ENCODE measurements at places on chromosomes 7 and 10.

GRCh38 chr7:84207025-84207424 is 12.4 kb upstream of the SEMA3A start:
- DNase-seq: no peak

DNA sequence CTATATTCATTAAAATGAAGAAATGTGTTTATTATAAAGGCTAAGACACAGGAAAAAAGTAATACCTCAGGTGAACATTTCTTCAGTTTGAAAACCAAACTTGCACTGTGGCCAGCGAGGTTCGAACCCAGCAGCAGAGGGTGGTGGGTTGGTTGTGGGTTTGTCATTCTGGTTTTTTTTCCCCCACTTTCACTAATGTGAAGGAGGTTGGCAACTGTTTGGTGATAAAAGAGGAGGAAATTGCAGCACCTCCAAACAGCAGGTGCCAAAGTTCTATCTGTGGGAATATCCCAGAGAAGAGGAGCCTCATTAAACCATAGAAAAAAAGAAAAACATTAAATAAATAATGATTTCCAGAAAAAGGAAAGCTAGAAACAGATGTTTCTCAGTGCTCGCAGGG is 36.6 kb upstream of the YAE1 start:
- DNase-seq: no peak

- no peak for DNase-seq
These were observed 315.9 kb downstream of the SNX13 start for GRCh38 chr7:17624379-17624778.

DNA sequence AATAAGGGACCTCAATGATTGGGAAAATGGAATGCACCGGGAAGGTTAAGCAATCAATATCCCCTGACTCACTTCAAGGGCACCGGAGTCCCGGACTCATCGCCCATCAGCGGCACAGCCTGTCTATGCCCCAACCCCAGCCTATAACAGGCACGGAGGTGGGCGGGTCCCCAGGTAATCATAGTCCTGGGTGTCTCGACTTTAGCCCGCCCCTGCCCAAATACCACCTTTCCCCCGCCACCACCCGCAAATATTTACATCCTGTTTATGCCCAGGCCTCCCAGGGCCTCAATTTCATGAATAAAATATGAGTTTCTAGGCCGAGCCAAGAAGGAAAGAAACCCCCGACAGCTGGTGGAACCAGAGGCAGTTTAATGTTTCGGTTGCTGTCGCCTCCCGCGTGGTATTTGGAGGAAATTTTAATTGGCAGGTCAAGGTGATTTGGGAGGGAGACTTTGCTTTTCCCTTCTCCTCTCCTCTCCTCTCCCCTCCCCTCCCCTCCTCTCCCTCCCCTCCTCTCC is 15.6 kb upstream of the RFC2 start:
- DNase-seq: peak; percentile 80

GRCh38 chr10:80452640-80453039 is 1.5 kb upstream of the TSPAN14 start:
- DNase-seq: no peak

DNA sequence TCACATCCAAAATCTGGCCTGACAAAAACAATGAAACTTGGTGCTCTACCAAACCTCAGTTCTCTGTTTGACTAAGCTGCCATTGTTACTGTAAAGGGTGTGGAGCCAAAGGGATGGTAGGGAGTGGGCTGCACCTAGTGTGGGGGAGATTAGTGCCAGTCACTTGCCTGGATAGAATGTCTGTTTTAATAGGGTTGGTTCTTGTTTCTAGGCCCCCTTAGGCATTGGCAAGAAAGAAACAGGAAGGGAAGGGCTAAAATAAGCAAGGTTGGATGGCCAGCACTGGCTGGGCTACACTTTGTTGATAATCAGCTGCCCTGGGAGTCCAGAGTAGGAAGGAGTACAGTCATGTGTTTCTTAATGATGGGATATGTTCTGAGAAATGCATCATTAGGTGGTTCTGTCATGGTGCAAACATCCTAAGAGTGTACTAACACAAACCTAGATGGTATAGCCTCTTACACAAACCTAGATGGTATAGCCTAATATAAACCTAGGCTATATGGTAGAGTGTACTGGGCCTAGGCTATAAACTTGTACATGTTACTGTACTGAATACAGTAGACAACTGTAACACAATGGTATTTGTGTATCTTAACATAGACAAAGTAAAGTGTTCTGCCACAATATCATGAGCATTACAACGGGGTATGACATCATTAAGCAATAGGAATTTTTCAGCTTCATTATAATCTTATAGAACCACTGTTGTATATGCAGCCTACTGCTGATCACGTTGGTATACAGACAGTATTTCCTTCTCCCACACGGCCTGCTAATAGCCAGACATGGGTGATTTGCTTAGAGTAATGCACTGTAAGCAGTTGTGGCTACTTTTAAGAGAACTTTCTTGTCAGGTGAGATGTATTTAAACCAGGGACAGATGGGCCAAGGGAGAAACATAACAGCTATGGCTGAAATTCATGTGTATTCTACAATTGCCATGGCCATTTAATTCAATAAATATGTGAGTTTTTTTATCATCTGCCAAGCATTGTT is 15.4 kb downstream of the BBIP1 start:
- DNase-seq: no peak

DNA sequence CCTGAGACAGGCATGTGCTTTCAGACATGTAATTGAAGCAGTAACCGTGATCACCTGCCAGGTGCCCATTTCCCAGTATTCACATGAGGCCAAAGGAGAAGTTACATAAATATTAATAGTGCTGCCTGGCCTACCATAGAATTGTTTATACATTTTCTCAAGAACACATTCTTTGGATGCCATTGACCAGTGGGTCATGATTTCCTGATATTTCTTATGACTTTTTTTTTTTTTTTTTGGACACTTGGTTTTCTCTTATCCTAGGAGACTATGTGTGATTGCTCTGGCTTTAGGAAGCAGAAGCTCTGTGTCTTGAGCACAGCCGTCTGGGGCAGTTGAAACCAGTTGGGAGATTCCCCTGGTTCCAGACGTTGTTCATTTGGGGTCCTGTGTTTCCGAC is 143.9 kb upstream of the NPS start:
- no peak for DNase-seq

DNA sequence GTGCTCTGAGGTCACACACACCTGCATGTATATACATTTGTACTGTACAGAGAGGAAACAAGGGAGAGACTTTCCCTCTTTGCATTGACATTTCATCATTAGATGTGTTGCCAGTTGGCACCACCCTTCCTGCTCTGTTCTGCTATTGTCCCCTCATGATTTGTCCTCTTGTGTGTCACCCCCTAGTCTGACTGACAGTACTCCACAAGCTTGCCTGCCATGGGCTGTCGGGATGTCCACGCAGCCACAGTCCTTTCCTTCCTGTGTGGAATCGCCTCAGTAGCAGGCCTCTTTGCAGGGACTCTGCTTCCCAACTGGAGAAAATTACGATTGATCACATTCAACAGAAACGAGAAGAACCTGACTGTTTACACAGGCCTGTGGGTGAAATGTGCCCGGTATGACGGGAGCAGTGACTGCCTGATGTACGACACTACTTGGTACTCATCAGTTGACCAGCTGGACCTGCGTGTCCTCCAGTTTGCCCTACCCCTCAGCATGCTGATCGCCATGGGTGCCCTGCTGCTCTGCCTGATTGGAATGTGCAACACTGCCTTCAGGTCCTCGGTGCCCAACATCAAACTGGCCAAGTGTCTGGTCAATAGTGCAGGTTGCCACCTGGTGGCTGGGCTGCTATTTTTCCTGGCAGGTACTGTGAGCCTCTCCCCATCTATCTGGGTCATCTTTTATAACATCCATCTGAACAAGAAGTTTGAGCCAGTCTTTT is 9.4 kb downstream of the CLDN12 start:
- no peak for DNase-seq

- no peak for DNase-seq
These were observed 48.8 kb downstream of the RALA start for GRCh38 chr7:39672176-39672575.

GRCh38 chr7:108455998-108456677 is at the start of gene NRCAM:
Gene NRCAM (minus strand): TSS chr7:108456436. CDS start chr7:108240064, 216,372 bp downstream.
- DNase-seq: peak; percentile 74

GRCh38 chr7:92784935-92785334 is 51.4 kb downstream of the CDK6 start:
- no peak for DNase-seq

DNA sequence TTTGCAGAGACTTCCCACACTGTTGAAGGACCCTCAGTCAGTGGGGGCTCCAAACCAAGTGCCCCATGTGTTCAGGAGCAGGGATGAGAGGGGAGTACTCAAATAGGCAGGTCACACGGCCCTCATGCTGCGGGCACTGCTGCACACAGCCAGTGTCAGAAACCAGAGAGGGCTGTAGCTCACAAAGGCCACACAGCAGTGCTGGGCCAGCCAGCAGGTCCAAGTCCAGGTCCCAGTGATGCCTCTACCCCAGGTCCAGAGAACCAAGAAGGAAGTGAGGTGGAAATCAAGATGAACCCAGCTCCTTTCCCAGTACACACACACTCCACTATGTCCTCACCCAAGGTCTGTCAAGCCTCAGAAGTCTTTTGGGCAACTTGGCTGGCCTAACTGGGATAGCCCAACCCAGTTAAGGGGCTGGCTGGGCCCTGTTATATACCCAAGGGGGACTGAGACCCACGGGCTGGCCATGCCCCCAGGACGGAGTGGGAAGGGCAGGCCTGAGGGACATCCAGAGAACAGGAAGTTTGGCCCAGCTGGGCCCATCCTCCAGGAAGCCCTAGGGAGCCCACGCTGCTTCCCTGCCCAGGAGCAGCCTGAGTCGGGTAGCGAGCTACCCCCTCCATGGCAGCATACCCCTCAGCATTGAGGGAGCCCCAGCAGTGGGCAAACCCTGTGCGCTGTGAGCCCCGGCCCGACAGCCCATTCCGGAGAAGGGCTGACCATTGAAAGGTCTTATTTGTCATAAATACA is 24.3 kb downstream of the GRID1 start:
- no peak for DNase-seq

GRCh38 chr7:101671371-101672356 is 42.6 kb upstream of the MYL10 start:
- DNase-seq: no peak

GRCh38 chr10:24912215-24912614 is 40.2 kb downstream of the PRTFDC1 start:
- DNase-seq: no peak

- no peak for DNase-seq
These were observed 21.5 kb downstream of the SH3PXD2A start for GRCh38 chr10:103833731-103834365.

- peak; percentile 46 for DNase-seq
These were observed 1.0 kb downstream of the CPED1 start for GRCh38 chr7:120989257-120990220.

DNA sequence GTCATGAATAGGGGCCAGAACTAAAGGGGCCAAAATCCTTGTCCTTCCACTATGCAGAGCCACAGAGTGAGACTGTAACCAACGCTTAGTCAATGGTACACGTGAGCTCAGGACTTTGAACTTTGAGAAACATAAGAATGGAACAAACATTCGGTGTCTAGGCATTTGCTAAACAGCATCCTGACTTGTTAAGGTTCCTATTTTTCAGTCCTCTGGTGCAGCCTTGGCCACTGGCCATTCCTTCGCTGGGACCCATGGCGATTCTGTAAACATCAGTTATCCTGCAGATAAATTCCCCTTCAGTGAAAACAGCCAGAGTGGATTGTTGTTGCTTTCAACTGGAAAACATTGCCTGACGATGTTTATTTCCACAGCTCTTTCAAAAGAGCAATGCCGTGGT is 266.8 kb downstream of the SORCS1 start:
- DNase-seq: no peak

GRCh38 chr7:55423891-55424290 is 58.8 kb downstream of the LANCL2 start:
- no peak for DNase-seq

DNA sequence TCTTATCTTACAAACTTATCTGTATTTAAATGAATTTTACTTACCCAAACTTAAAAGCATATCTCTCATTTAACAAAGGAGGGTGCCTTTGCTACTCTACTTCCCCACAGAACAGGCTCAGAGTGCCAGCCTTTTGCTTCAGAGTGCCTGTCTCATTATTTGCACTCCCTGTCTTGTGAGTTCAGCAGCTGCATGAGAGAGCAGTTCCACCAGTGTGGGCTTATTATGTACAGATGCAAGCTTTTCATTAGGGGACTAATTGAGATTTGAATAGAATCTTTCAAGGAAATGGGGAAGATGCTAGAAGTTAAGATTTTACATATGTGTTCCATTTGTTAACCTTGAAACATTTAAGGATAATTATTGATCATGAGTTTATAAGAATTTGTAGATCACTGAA is 310.2 kb upstream of the LRRN3 start:
- no peak for DNase-seq

GRCh38 chr7:95865716-95866371 is 93.5 kb downstream of the DYNC1I1 start:
- no peak for DNase-seq

GRCh38 chr10:3424111-3424851 is 251.7 kb upstream of the PITRM1 start:
- peak; percentile 50 for DNase-seq

- no peak for DNase-seq
These were observed 318.0 kb downstream of the PAXIP1 start for GRCh38 chr7:154684666-154685563.

GRCh38 chr10:110833941-110834628 is 37.6 kb upstream of the PDCD4 start:
- no peak for DNase-seq

DNA sequence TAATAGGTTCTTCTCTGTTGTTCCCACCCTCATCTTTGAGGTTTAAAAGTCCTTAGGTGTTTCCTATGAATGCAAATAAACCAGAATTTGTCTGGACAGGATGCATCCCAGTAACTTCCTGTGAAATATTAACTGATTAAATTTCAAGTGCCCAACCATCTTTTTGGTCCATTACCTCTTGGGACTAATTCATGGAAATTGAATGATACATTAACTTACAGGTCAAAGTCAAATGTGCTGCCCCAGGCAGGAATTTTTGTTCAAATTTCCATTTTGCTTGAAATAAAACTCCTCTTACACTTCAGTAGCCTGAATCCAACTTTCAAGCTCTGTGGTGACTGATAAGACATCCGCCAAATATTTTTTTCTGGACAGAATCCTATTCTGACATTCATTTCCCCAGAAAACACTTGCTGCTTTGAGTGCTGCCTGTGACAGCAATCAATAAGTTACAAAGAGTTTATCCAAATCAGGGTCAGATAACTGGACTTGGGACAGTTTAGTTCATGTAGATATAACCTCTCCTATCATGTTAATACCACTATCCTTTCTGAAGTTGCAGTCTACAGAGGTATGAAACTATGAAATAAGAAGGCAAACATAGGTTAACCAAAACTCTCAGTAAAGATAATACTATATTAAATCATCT is 383.5 kb downstream of the POM121L12 start:
- DNase-seq: no peak

GRCh38 chr7:44793919-44794318 is 2.6 kb upstream of the PPIA start:
- DNase-seq: no peak

GRCh38 chr10:88249450-88249849 is 333.7 kb downstream of the RNLS start:
- no peak for DNase-seq
